ENCODE measurements at places on chromosomes 16 and 17.

GRCh38 chr17:75695141-75695829 is 26.0 kb upstream of the ITGB4 start:
- no peak for DNase-seq

GRCh38 chr17:77549726-77550366 is 408.7 kb upstream of the TNRC6C start:
- DNase-seq = no peak

GRCh38 chr17:38897176-38897575 is 27.3 kb downstream of the LASP1 start:
- no peak for DNase-seq

DNA sequence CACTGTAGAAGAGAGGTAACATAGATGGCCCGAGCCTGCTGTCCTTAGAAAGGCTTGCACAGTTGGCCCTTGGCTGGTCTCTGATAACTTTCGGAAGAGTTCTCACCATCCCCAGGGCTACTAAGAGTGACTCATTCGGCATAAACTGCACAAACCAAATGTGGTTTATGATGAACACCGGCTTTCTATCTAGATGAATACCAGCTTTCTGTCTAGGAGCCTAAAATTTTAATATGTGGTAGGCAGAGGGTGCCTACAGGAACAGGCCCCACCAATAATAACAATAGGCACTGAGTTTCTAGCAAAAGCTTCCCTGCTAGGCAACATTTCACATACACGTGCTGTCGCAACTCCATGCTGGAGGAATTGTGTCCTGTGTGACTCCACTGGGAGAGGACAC is 15.4 kb downstream of the CNOT1 start:
- DNase-seq = no peak

- DNase-seq = no peak
Measured at GRCh38 chr17:68595986-68596385, 5.2 kb downstream of the FAM20A start.

- DNase-seq = no peak
Measured at GRCh38 chr17:65514082-65514481, 47.4 kb downstream of the AXIN2 start.
